CD4-positive, alpha-beta T cell treated with Interferon alpha-2 for 1 hour (primary cell): ENCODE measurements at places on chromosomes 4 and X.

DNA sequence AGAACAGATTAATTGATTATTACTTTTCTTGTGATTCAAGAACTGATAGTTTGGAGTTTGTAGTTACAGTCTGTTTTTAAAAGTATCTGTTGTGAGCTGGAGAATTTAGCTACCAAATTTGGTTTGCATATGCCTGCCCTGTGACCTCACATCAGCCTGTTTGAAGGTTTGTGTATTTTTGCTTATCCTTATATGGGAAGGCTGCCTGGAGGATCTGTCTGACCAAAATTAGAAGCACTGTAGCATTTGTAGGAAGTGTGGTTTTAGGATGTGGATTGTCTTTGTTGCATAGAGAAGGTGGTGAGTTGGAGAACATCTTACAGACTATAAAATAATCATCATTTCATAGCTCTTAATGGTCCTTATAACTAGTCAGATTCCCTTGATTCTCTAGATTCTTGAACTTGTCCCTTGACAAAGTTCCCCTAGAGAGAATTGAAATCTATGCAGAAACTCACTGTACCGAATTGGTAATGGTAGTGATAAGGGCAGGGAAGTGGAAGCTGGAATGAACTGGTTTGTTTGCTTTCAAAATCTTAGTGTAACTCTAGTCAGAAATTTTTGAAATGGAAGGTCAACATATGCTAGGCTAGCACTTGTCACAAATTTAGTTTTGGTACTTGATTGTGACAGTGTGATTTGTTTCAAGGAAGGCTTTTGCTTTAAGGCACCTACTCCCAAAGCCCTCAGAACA lies 57.3 kb downstream of the SH3BGRL start:
- no peak for DNase-seq

GRCh38 chrX:9318766-9319165 lies 146.1 kb upstream of the TBL1X start:
- DNase-seq, result no peak

DNA sequence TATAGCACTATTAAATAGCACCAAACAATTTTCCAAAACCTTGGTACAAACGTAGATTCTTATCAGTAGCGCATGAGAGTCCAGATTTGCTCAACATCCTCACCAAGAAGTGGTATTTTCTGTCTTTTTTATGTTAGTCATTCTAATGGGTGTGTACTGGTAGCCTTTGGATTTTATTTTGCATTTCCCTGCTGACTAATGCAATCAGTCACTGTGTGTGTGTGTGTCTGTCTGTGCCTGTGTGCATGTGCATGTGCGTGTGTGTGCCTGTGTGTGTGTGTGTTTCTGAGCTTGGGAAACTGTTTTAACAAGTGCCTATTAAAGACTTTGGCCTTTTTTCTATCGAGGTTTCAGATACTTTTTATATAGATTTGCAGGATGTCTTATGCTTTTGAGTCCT lies 82.2 kb upstream of the MAGEA10 start:
- no peak for DNase-seq

- DNase-seq, result no peak
These were observed 756 bp upstream of the TAF9B start for GRCh38 chrX:78140206-78140605.

DNA sequence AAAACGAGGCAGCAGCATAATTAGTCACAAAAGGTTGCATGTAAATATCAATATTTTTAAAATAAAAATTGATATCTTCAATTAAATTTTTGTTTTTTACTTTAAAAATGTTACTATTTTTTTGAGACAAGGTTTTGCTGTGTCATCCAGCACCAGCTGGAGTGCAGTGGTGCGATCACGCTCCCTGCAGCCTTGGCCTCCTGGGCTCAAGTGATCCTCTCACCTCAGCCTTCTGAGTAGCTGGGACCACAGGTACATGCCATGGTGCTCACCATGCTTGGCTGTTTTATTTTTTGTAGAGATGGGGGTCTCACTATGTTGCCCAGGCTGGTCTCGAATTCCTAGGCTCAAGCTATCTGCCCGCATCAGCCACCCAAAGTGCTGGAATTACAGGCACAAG lies 96.8 kb upstream of the FRAS1 start:
- DNase-seq, result no peak

DNA sequence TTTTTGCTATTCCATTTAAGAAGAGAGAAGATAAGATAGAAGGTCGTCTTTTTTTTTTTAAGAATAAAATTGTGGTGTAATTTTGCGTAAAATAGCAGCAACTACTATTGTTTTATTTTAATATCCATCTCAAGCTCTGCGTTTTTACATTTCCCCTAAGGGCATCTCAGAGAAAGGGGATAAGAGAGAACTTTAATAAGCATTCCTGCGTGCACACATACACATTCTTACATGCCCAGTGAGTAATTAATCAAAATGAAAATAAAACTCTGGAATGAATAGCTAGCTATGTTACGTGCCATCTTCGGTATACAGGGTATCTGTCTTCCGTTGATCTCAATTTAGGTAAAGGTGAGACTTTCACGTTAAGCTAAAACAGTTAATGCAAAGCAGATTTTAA lies 200.3 kb upstream of the TENM3 start:
- no peak for DNase-seq

GRCh38 chrX:9846631-9847030 lies 60.4 kb downstream of the SHROOM2 start:
- DNase-seq, result no peak

- DNase-seq, result no peak
These were observed 85.6 kb downstream of the CPE start for GRCh38 chr4:165464376-165464775.

- no peak for DNase-seq
These were observed 595.0 kb upstream of the BOD1L1 start for GRCh38 chr4:14222377-14223029.

- no peak for DNase-seq
These were observed 788.4 kb upstream of the GALNTL6 start for GRCh38 chr4:171024720-171025303.

DNA sequence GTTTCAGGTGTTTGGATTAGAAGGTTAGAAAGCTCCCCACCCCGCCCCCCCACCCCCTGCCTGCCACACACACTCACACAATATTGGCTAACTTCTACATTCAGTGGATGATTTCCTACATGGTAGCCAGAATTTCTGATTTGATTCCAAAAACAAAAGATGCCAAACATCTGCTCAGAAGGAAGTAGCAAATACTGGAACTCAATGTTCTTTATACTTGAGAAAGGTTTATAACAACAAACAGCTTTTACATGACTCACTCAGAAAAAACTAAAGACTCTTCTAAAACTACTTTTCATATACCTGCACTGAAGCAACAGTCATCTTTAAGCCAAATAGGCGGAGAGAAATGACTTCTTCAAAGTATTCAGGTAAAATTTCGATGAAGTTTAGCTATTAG lies 750.5 kb upstream of the POU3F4 start:
- DNase-seq, result no peak

GRCh38 chr4:19473569-19473968 lies 778.1 kb upstream of the SLIT2 start:
- DNase-seq, result no peak

GRCh38 chr4:38563707-38564495 lies 100.1 kb upstream of the KLF3 start:
- DNase-seq, result no peak

- no peak for DNase-seq
These were observed 190.7 kb downstream of the ZNF674 start for GRCh38 chrX:46354481-46354880.
